ENCODE measurements at places on chromosomes 3 and 15. TPM values are rescaled to one million over a fixed set of nuclear protein-coding genes. Genes with fewer than 3 reads are reported as not detected.

Gene TMEM207
- 12.2 TPM for total RNA-seq

Gene PPARG
- 35.8 TPM for total RNA-seq

Gene SLC2A2
- total RNA-seq: 15.0 TPM

Gene ACP3
- 79.9 TPM for total RNA-seq

Gene BCHE
- 10.3 TPM for total RNA-seq

Gene FAM3D
- total RNA-seq: 0.82 TPM

Gene SAMMSON
- total RNA-seq: not detected

Gene SGO1
- 4.0 TPM for total RNA-seq

Gene GASK1A
- 11.2 TPM for total RNA-seq

Gene DUOXA2
- total RNA-seq: not detected

Gene LRRIQ4
- total RNA-seq: 0.35 TPM

Gene CHP1
- 61.0 TPM for total RNA-seq

Gene TEX9
- 22.9 TPM for total RNA-seq

Gene RAD51
- 2.7 TPM for total RNA-seq

Gene GLDN
- 0.99 TPM for total RNA-seq

Gene HRG
- 0.88 TPM for total RNA-seq

Gene PRSS50
- total RNA-seq: 0.99 TPM

Gene CIP2A
- 16.7 TPM for total RNA-seq

Gene CEP63
- 18.3 TPM for total RNA-seq

Gene LYSMD4
- 18.7 TPM for total RNA-seq

Gene LRRC31
- not detected for total RNA-seq

Gene BAHD1
- 14.0 TPM for total RNA-seq

Gene LRRK1
- 11.7 TPM for total RNA-seq

Gene CP
- total RNA-seq: 0.64 TPM

Gene PCOLCE2
- 6.0 TPM for total RNA-seq

Gene ITIH1
- 0.41 TPM for total RNA-seq

Gene CHRFAM7A
- 5.0 TPM for total RNA-seq

Gene GOLGA8Q
- total RNA-seq: 1.3 TPM

Gene ZNF660
- 8.2 TPM for total RNA-seq

Gene FETUB
- total RNA-seq: not detected

Gene ATP13A5
- total RNA-seq: not detected

Gene IL17RD
- total RNA-seq: 45.2 TPM

Gene DAZL
- not detected for total RNA-seq

Gene CPN2
- 0.12 TPM for total RNA-seq

Gene RGMA
- 14.6 TPM for total RNA-seq

Gene MKRN2OS
- 0.35 TPM for total RNA-seq

Gene SMCO1
- total RNA-seq: 3.5 TPM

Gene TGM5
- not detected for total RNA-seq

All from metanephros (tissue), 2 donors.